Epithelial cell of prostate (primary cell): ENCODE measurements at places on chromosomes 12 and 14.

- DNase-seq, result no peak
Observed at GRCh38 chr14:101849640-101850039, 88.1 kb downstream of the PPP2R5C start.

DNA sequence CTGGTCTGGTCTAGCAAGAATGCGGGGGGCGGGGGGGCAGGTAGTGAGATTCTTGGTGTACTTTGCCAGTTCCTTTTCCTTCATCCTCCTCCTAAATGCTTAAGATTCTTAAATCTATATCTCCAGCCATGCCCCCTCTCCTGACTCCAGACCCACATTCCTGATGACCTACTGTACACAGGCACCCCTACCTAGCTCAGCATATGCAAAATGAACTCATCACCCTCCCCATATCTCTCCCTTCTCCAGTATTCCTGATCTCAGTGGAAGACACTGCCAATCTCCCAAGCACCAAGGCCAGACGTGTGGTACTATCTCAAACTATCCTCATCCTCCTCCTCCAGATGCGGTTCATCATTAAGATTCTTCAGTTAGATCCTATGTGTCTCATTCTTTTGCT lies 215.8 kb downstream of the SPTSSA start:
- DNase-seq, result no peak

DNA sequence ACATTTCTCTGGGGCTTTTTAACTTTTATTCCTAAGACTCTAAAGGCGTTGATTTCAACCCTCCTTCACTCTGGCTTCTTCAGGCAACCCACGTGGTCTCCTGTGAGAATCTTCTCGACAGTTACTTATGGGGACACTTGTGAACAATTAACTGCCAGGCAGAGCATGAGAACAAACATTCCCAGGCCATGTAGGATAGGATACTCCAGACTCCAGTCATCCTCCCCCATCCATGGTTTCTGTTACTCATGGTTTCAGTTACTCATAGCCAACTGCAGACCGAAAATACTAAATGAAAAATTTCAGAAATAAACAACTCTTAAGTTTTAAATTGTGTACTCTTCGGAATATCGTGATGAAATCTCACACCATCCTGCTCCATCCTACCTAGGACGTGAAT lies 19.5 kb downstream of the GPR68 start:
- DNase-seq, result no peak

GRCh38 chr14:55416866-55417265 lies 5.2 kb upstream of the ATG14 start:
- no peak for DNase-seq

DNA sequence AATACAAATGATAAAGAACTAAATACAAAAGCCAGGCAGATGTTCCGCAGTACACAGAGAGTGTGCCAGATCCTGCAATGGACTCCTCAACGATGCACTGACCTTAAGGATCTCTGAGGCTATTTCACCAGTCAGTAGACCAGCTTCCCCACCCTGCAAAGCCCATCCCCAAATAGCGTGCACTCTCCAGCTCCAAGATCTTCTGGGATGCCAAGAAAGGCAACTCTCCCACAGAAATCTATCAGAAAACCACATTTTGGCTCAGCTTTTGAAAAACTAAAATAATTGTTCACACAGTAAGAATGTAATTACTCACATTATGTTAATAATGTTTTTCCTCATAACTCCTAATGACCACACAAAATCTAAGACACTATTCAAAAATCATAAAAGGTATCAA lies 90.4 kb downstream of the PPP2R5E start:
- no peak for DNase-seq
